ENCODE measurements at places on chromosomes 5 and 9.

- DNase-seq = no peak
Observed at GRCh38 chr9:31390403-31391025, 993.9 kb upstream of the ACO1 start.

DNA sequence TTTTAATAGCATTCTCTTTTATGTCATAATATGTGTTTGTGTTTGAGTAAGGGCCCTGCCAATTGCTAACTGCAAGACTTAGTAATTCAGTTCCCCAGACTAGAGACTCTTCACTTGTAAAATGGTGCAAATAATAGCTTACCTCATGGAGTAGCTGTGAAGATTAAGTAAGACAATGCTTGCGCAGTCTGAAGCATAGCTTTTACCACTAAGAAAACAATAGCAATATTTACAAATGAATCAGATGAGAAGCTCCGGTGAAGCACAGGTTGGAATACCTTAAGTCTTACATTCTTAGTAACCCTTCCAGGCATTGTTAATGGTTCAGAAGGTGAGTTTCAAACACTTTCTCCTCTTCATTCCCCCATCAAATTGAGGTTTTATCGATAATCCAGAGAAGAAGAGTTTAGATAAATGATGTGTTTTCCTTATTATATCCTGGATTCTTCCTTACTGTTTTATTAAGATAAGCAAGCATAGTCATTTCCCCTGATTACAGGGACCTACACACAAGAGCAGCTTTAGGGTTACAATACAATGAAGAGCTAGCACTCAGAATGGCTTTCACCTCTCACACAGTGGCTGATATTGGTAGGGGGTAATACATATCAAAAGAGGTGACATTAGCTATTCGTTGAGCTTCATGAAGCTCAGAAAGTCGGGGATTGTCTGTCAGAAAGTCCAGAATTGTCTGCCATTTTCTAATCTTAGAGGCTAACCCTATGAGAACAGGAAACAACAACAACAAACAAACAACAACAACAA lies 96.4 kb upstream of the EDIL3 start:
- no peak for DNase-seq

GRCh38 chr5:123014689-123015088 lies 21.8 kb downstream of the PPIC start:
- DNase-seq = no peak

DNA sequence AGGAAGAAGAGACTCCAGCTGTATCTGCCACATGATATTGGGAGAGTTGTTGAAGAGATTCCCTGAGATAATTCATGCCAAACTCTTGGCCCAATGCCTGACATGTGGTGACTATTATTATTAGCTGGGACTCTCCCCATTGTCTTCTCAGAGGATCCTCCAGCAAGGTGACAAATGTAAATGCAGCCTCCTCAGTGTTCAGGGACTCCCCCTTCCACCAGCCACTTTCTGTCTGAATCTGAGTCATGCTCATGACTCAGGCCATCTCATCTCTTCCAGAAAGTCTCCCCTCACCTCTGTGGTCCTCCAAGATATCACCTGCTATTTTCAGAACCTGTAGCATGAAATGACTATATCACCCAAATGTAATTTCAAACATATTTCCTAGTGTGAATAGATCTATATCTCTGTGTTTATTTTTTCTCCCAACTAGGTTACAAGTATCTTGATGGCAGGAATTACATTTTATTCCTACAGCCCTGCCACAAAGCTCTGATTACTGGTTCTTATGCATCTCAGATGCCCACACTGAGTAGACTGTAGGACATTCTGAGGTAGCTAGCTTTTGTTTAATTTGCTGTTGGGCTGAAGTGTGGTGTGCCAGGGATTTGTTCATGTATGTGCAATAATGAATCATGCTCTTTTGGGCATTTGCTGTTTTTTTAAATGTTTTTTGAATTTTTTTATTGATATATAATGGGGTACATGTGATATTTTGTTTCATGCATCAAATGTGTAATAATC lies 126.6 kb upstream of the IL12B start:
- DNase-seq = no peak

- no peak for DNase-seq
Observed at GRCh38 chr5:163436515-163436914, 880 bp upstream of the CCNG1 start.

DNA sequence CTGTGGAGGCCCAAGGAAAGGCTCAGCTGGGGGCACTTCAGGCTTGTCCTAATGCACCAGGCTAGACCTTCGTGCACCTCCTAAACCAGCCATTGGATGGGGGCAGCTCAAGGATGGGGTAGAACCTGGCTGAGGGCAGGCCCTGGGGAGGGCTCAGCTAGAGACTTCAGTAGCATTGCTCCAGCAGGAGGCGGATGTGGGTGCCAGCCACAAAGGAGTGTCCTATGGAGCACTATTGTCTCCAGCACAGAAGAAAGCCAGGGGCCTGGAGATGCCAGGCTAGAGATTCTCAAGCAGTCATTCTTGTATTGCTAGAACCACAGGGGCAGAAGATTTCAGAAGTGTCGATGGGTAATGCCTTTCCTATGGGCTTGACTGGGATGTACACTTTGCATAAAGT lies 131.8 kb downstream of the SYK start:
- no peak for DNase-seq

- peak; percentile 51 for DNase-seq
Observed at GRCh38 chr5:68315679-68316271, 100.2 kb downstream of the PIK3R1 start.

GRCh38 chr9:96495341-96495740 lies 45.4 kb downstream of the HABP4 start:
- no peak for DNase-seq

- no peak for DNase-seq
Observed at GRCh38 chr5:139985733-139986132, 57.4 kb downstream of the NRG2 start.

GRCh38 chr5:57298985-57299491 lies 125.2 kb downstream of the GPBP1 start:
- peak; percentile 8 for DNase-seq

GRCh38 chr9:32728181-32728580 lies 55.2 kb upstream of the TMEM215 start:
- DNase-seq = no peak

- no peak for DNase-seq
Observed at GRCh38 chr5:165014439-165014838, 1509.0 kb downstream of the MAT2B start.

- DNase-seq = no peak
Observed at GRCh38 chr5:31847354-31847753, 208.4 kb downstream of the PDZD2 start.

GRCh38 chr9:16871336-16872151 lies 1.1 kb upstream of the BNC2 start:
- no peak for DNase-seq

DNA sequence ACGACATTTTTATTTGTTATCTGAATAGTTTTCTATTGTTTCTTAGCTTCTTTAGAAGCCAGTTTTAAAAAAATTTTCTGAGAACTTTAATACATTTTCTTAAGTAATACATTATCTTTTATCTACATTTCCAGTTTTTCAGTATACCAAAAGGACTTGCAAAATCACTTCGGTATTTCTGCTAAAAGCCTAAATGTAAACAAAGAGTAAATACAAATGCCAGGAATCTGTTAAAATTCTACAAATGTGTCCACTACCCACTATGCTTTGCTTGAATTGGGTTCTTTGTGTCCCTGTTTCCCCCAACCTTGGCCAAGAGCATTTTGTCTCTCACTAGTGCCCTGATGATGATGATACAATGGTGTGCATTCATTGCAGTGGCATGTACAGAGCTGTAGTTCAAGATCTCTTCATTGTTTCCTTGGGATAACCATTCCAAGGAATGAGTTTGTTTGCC lies 611.2 kb downstream of the NR2F1-AS1 start:
- DNase-seq = no peak

DNA sequence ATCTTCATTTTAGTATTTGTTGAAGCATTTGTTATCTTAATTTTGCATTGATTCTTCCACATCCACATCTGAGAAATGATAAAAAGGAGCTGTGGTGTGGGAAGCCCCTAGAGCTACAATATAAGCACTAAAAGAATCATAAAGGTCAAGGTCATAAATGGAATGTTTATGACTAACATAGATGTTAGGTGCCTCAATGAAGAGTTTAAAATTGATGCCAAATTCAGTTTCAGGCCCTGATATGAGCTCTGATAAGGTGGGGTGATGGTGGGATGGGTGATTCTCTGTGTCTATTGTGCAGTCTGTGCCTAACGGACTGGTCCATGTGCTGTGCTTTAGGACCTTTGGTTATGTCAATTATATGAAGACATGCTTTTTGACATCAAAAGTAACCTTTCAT lies 61.2 kb upstream of the CAMK4 start:
- DNase-seq = no peak

DNA sequence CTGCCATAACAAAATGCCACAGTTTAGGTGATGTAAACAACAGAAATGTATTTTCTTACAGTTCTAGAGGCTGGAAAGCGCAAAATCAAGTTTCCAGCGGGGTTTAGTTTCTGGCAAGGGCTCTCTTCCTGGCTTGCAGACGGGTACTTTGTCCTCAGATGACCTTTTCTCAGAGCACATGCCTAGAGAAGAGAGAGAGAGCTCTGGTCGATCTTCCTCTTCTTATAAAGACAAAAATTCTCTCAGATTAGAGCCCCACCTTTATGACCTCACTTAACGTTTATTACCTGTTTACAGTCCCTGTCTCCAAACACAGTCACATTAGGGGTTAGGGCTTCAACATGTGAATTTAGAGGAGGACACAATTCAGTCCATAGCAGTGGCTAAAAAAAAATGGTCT lies 119.7 kb downstream of the CETN3 start:
- no peak for DNase-seq

DNA sequence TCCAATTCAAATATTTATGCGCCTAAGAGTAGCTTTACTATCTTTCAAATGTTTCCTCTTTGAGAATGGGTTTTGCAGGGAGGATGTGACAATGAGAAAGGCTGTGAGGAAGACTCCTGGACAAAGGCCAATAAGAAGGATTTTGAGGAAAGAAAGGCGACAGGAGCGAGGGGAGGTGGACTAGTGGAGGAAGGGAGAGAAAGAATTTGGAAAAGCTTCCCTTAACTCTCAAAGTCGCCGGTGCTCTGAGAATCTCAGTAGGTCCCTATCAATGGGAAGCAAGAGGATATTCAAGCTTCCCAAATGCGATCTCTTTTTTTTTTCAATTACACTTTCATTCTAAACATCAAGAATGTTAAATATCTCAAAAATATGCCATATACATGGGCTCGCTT lies 2.8 kb upstream of the CDC20B start:
- no peak for DNase-seq

DNA sequence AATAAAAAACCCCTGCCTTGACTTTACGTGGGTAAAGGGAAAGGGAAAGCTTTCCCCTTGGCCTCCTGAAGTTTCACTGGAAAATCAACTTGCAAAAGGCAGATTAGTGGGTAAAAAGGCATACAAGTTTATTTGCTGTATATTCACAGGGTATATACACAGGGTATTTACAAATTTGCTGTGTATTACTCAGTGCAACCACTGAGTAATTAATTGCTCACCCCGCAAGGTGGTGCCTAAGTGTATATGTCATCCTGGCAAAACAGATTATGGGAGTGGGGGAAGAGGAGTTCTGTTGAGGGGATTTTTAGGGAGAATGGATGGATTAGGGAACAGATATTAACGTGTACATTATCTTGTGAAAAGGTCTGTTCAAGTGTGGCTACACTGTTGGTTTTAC lies 7.1 kb upstream of the RARS1 start:
- DNase-seq = no peak

GRCh38 chr5:64518793-64519192 lies 13.0 kb downstream of the RGS7BP start:
- DNase-seq = no peak

GRCh38 chr9:130351343-130351742 lies 85.8 kb downstream of the HMCN2 start:
- no peak for DNase-seq

All from CD8-positive, alpha-beta memory T cell (primary cell).